Activated CD8-positive, alpha-beta T cell treated with anti-CD3 and anti-CD28 coated beads, Interleukin-2, amount 10 ng/mL, durations not matched to agents 7 days and 5 days (primary cell): ENCODE measurements at places on chromosomes 4 and X. TPM values are rescaled to one million over a fixed set of nuclear protein-coding genes. Genes with fewer than 3 reads are reported as not detected.

DNA sequence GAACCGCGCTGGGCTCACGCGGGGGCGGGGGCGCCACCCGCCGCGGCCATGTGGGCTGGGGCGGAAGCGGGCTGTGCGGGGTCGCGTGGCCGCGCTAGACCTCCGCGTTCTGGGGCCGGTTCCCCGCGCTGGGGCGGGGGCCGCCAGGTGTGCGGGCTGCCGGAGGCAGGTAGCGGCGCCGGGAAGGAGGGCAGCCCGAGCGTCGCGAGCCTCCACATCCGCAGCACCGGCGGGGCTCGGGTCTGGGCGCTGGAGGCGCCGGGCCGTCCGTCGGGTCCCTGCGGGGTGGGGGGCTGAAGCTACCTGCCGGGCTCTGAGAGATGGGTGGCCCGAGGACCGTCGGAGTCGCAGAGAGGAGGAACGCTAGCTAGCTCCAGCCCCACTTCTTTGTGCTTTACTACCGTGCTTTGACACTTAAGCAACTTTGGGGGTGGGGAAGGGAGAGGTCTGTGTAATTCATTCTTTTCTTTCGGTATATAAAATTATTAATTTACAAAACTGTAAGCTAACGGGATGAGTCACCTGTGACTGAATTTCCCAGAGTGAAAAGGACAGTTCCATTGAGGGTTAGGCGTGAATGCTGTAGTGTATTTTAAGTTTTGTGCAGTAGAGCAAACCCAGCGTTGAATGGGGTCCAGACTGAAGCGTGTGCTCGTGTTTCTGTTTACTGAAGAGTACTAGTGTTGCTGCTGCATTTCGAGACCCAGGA is 689 bp downstream of the METAP1 start:
- DNase-seq: peak; percentile 41

DNA sequence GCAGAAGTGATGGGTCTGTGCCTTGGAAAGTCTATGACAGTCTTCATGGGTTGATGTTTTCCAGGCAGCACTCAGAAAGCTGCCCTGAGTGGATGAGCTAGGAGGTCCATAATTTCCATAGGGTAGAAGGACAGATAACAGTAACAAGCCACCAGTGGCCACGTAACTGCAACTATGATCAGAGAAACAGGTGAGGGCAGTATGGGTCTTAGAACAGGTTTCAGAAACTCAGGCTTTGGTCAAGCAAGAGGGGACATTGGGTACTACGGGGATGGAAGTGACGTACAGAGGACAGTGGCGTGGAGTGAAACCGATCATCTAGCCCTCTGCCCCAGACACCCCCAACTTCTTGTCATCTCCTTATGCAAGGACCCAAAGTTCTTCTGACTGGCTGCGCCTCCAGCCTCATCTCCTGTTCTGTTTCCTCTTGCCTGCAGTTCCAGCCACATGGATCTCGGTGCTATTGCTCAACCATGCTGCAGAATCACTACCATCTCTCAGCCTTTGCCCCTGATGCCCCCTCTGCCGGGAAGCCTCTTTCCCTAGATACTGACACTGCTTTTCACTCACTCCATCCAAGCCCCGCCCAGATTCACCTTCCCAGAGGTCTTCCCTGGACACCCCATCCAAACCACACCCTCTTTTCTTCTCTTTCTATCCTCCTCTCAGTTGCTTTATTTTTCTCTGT is 123.4 kb downstream of the MFAP3L start:
- no peak for DNase-seq

DNA sequence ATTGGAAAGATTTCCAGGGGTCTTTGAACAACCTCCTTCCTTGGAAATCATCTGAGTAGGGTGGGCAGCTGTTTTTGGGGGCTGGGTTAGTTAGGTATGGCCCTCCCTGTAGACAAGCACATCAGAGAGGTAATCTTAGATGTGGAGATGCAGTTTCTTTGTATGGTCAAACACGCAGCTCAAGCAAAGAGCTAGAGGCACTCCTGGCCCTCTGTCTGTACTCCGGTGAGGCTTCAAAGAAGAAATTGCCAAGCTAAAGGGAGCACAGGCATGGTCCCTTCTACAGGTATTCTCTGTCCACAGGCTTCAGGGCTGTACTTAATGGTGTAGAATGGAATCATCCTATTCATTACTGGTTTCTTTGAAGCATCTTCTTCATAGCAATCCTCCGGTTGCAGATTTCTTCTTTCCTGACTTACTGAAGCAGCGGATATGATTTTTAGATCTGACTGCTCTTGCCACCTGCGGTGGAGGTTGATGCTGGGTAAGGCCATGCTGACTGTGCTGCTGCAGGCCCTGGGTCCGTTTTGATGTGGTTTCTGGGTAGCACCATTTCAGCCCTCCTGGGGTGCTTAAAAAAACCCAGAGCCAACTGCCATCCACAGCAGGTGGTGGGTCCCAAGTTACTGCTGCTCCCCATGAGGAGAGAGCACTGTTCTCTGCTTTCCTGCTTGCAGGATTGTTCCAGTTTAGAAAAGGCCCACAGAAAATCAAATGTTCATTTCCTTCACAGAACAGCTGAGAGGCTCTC is 318.9 kb upstream of the GATB start:
- DNase-seq: peak; percentile 67

DNA sequence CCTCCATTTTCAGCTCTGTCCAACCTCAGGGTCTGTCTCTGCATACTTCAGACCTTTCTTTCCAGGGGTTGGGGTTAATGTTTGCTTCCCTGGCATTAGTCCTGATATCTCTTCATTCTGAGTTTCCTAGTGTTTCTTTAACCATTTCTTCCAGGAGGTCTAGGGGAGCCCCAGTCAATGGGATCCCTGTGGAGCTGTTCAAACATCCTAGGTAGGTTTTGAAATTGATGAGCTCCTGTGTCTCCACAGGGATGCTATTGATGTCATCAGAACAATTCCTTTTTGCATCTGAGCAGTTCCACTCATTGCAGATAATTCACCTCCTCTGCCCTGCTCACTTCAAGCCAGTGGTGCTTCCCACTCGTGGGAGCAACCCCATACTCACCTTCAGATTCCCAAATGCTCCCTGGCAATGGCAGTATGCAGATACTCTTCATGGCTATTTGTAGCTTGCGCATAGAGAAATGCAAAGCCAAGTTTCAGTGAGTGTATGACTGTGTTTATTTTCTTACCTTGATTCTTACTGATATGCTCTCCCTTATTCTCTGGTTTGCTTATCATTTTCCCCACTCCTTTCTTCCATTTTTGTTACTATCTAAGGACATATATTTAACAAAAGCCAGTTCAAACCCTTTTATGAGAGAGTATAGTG is 33.7 kb upstream of the LIMCH1 start:
- no peak for DNase-seq

DNA sequence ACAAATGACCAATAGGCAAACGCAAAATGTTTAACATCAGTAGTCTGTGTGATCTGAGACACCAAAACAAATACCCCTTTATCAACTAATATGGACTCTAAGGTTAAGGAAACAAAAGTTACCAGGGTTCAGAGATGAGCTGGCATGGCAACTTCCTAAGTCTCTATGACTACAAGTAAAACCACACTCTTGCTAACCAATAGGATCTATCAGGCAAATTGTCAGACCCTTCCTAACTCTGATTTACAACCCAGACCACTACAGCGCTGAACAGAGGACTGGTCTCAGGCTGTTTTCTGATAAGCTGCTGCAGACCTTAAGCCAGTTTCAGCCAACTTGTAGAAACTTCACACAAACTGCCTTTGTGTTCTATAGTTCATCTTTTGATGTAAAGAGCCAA is 608.0 kb downstream of the TLL1 start:
- no peak for DNase-seq

DNA sequence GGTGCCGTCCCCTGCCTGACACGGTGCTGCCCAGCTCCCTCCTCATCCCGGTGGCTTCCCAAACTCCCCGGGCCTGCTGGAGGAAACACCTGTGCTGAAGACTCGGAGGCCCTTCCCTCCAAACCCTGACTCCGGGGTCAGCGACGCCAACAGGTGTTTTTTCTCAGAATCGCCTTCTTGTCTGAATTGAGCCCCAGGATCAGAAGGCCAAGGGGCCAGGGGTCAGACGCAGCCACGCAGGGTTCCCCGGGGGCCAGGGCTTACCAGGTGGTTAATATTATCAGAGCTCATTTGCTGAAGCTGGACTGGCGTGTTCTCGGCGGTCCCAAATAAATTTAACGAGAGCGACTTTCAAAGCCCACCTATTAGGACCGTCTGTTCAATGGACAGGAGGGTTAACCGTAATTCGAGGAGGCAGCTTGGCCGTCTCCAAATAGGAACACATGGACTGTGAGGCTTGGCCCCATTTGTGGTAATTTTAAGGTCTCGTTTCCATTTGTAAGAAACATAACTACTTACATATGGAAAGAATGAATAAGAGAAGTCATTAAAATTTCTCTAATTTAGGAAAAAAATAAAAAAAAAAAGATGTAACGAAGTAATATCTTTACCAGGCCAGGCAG is 239.3 kb downstream of the CRLF2 start:
- DNase-seq: no peak

- no peak for DNase-seq
Measured at GRCh38 chrX:110477593-110478228, 119.1 kb downstream of the RTL9 start.

GRCh38 chrX:46860557-46860956 is 23.7 kb downstream of the RP2 start:
- DNase-seq: no peak

DNA sequence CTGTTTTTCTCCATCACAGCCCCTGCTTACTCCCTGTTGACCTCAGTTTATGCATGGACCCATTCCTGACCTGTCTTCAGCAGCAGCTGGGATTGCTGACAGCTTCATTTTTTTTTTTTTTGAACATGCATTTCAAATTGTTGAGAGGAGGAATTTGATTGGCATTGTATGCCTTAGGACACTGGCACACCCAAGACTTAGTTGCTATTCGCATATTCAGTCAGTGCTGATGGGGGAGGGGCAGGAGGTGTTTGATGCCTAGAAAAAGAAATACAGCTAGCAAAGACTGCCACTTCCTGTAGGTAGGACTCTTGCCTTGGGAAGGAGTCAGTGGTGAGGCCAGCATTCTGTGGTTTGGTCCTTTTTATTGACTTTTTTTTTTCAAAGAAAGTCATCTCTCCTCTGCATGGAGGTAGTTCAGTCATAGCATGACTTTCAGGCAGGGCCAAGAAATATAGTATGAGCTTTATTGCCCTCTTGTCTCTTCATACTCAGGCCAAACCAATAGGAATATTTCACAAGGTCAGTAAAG is 33.6 kb upstream of the XK start:
- no peak for DNase-seq

DNA sequence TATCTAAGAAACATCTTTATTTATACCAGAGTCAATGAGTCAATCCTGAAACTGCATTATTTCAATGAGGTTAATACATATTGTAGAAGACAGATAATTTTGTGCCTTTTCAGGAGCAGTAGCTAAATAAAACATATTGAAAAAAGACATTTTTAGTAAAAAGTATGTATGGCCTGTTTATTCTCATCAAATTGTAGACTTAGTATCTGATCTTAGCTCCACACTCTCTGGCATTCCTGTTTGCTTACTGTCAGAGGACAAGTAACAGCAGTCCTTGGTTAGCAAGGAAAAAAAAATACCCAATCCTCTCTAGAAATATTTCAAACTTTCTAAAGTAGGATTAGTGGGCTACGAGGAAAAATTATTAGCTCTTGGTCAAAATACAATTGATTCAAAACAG is 50.5 kb upstream of the GUCY1A1 start:
- no peak for DNase-seq

DNA sequence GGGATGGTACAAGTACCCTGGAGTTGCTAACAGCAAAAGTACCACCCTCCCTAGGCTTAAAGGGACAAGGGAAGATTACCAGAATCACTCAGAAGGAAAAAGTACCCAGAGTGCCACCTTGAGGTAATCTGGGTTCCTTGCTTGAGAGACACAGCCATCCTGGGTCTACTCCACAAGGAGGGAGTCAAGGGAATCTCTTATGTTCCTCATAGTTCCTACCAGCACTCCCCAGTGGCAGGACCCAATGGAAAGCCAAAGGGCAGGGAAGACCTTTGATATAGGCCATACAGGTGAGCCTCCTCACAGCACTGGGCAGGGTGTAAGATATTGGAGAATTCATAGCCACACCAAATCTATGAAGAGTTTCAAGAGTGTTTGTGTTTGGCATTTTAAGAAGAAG is 5.7 kb downstream of the IL2 start:
- peak; percentile 26 for DNase-seq

GRCh38 chr4:8340781-8341241 is 71.3 kb downstream of the HTRA3 start:
- DNase-seq: no peak

GRCh38 chrX:94545722-94546121 is 871.7 kb downstream of the FAM133A start:
- DNase-seq: no peak

NRK gene
- total RNA-seq: not detected

KANTR gene
- 11.5 TPM for total RNA-seq

FAM9C gene
- total RNA-seq: not detected

FRMD7 gene
- not detected for total RNA-seq

DRD5 gene
- total RNA-seq: not detected

GLOD5 gene
- not detected for total RNA-seq

SLC2A9 gene
- 1.7 TPM for total RNA-seq
